ENCODE measurements at places on chromosomes 11 and 22.

DNA sequence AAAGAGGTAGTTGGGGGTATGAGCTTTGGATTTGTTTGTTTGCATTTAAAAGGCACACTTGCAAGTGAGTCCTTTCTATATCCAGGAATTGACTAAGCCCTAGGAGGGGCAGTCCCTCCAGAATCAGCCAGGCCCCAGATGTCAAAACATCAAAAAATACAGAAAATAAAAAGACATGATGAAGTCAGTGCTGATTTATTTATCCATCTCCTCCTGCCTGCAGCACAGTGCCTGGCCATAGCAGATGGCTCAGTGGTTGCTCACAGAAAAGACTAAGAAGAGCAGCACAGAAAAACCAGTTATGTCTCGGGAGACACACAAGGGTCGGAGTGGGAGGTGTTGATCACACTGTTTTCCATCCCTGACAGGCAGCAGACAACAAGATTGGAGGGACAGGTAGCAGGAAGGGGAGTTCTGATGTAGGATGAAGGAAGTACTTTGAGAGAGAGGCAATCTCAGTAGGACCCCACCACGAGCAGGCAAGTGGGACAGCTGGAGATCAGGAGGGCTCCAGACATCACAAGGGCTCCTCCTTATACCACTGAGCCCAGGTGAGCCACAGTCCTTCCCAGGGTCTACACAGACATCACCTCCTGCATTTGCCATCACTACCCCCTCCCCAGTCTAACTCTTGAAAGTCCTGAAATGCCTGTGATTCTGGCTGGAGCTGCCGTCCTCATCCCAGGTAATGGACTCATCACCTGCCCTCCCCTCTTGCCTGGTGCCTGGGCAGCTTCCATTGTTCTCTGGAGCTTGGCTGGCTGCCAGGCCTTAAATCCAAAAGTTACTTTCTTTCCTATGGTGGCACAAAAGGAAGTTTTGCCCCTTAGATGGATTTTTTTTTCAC is 32.3 kb downstream of the TMPRSS5 start:
- no peak for DNase-seq

GRCh38 chr11:119335091-119335654 is 846 bp downstream of the RNF26 start:
- no peak for DNase-seq

GRCh38 chr22:20465759-20466077 is 28.1 kb upstream of the SCARF2 start:
- DNase-seq: peak; percentile 28

DNA sequence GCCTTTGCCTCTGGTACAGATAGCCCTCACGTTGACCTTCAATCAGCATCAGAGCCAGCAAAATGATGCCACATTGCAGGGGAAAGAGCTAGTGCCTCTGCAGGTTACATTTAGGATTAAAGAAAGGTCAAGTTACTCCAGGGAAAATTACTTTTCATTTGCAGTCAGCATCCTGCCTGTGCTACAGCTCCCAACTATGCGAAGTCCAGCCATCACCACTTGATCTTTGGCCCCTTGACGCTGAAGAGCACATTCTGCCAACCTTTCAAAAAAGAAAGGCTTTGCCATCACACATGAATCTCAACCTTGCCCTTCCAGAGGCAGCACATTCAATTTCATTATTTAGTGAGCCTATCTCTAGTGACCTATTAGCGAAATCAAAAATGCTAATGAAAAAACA is 11.3 kb downstream of the FJX1 start:
- DNase-seq: no peak

DNA sequence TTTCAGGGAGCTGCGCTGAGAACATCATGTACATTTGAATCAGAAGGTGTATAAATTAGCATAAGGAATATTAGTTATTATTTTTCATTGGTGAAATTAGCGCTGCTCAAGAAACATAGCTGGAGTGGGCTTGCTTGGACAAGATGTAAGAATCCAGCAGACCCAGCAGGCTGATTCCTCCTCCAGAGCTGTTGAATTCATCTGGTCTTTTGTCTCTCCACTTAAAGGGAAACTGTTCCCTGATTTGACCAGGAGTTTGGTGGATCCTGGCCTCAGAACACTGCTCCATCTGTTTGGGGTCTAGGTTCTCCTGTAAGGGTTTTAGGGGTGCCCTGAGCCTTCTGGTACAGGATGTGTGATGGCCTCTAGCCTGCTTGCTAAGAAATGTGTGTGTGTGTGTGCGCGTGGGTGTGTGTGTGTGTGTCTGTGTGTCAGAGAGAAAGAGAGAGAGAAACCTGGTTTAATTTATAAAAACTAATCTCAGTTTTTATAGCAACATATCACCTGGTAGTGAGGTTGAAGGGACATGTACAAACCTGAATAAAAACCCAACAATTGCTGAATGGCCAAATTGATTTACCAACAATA is 8.3 kb upstream of the SORL1 start:
- no peak for DNase-seq

- DNase-seq: no peak
Measured at GRCh38 chr22:38505541-38506117, 482 bp downstream of the DDX17 start.

GRCh38 chr22:28112548-28113043 is 193.5 kb upstream of the PITPNB start:
- no peak for DNase-seq

DNA sequence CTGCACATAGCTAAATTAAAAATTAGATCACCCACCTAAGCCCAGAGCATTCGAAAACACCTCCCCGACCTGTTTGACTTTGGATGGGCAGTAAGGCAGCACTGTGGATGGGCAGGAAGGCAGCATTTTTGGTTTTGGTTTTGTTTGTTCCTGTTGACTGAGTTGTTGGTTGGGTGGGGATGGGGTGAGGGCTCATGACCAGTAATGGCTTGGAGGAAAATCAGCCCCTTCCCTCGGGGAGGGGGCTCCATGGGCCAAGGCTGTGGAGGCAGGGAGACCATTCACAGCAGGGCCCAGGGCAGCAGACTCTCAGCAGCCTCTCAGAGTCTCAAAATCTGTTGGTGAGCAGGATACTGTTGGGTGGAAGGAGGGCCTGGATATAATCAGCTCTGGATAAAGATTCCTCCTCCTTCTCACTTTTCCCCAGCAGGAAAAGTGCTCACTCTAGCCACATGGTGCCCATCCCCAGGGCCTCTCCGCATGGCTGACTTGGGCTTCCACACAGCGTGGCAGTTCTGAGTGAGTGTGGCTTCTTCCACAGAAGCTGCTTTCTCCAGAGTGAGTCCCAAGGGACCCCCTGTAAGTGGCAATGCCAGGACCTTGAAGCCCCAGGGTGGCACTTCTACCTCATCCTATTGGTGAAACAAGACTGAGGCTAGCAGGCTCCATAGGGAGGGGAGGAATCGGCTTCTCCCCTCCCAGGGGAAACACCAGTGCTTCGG is 1491.2 kb downstream of the BRD1 start:
- no peak for DNase-seq

DNA sequence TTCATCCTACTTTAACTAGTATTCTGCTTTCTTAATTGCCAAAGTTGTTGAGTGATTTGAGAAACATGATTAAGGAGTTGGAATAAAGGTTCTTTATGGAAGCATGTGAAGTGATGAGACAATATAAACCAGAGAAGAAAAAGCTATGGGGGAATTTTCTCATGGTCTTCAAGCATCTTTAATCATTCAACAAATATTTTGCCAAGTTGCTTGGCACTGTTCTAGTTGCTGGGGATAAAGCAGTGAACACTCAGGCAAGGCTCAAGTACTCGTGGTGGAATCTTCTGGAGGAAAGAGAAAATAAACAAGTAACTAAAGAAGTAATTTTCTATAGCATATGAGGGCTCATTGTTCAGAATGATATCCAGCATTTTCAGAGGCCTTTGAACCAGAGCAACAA is 9.2 kb upstream of the PIWIL4 start:
- DNase-seq: no peak

DNA sequence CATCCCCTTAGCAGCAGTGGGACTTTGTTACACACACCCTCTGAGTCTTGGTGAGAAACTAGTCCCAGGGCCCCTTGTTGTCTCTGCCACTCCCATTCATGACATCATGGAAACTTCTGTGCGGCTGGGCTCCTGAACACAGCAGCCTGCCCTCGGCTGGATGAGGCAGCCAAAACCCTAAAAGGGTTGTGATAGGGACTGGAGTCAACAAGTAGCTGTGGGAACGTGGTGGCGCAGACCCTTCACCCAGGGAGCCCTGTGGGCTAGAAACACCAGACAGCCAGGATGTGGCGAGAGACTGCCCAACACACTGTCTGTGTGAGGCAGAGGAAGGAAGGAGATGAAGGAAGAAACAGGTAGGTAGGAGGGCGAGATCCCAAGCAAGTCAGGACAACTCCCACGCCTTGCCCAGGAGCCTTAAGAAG is 3.9 kb downstream of the CD3D start:
- peak; percentile 90 for DNase-seq

DNA sequence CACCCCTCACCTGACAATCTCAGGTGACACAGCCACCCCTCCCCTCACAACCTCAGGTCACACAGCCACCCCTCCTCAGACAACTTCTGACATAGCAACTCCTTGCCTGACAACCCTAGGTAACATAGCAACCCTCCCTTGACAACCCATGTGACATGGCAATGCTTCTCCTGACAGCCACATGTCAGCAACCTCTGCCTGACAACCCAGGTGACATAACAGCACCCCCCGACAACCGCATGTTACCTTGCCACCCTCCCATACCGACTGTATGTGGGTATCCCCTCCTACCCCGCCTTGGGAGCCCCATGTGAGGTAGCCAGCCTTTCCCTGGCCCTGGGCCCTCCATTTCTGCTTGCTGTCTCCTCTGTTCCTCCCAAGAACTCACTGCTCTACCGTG is 77.7 kb upstream of the B3GAT1 start:
- no peak for DNase-seq

DNA sequence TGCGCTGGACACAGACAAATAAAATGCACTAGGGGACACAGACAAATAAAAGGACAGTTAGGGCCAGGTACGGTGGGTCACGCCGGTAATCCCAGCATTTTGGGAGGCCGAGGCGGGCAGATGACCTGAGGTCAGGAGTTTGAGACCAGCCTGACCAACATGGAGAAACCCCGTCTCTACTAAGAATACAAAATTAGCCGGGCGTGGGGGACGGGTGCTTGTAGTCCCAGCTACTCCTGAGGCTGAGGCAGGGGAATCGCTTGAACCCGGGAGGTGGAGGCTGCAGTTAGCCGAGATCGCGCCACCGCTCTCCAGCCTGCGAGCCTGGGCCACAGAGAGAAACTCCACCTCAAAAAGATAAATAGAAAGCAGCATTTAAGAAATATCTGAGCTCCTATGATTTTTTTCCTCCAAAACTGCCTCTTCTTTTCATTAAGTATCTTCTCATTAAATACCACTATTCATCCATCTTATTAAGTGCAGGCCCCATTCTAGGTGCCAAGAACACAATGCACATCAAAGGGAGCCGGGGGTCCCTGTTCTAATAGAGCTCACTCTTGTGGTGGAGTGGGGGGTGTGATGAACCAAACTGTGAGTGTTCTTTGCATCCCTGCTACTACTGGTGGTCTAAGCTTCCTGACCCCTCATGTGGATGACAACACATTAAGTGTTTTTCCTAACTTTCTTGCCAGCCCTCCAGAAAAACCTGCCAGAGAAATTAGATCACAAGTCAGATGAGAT is 766 bp upstream of the ZNHIT2 start:
- no peak for DNase-seq

GRCh38 chr11:134850566-134850965 is 438.5 kb upstream of the B3GAT1 start:
- no peak for DNase-seq

- DNase-seq: no peak
Measured at GRCh38 chr11:100719809-100720221, 32.7 kb downstream of the ARHGAP42 start.

GRCh38 chr22:50601669-50602337 is 1.2 kb downstream of the MAPK8IP2 start:
- DNase-seq: no peak

GRCh38 chr11:118948000-118948399 is 8.1 kb upstream of the UPK2 start:
- DNase-seq: no peak

DNA sequence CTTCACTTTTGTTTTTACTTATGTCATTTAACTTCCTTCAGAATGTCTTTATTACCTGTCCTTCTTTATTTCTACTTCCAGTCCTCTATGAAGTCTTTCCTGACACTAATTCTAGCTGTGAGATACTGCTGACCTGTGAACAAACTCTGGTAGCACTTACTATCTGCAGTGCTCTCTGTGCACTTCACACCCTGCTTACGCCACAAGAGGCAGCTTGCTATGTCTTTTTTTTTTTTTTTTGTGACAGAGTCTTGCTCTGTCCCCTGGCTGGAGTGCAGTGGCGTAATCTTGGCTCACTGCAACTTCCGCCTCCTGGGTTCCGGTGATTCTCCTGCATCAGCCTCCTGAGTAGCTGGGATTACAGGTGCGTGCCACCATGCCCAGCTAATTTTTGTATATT is 10.7 kb downstream of the STIM1 start:
- no peak for DNase-seq

- DNase-seq: no peak
Measured at GRCh38 chr11:62601122-62601371, 618 bp downstream of the MTA2 start.

DNA sequence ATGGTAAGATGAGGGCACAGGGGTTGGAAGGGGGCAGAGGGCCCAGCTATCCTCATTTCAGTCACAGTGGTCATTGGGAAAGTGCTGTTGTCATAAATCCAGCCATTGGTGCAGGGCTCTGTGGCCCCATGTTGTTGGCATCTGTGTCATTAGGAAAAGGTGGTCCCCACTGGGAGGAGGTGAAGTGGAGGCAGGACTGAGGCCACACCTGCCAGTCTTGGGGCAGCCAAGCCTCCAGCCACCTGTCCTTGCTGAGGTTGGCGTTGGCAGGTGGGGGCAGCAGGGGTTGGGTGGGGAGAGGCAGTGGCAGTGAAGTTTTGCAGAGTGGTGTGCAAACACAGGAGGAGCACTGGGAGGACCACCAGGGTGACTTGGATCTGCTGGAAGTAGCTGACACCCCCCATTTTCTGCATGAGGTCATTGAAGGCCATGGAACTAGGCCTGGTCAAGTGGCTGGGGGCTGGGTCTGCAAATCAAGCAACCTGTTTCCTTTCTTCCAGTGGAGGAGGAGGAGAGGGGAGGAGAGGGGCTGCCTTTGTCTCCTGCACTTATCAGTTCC is 25.3 kb downstream of the SLC22A6 start:
- no peak for DNase-seq

GRCh38 chr11:35549787-35550186 is 24.4 kb upstream of the PAMR1 start:
- no peak for DNase-seq

DNA sequence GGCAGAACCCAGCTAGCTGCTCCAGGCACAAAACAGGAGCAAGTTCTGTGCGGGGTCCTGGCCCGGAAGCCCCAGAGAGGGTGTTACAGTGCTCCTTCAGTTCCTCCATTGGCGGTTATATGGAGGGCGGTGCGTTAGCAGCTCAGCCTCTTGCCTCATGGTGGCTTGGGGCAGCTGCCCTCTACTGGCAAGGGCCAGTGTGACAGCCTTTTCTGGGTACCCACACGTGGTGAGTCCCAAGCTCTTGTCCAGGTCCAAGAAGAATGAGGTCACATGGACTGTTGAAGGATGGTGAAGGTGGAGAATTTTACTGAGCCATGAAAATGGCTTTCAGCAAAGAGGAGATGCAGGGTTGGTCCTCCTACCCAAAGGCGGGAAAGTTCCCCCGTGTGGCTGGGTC is 100.5 kb downstream of the WT1 start:
- no peak for DNase-seq

- no peak for DNase-seq
Measured at GRCh38 chr22:47594836-47595521, 832.5 kb downstream of the TBC1D22A start.
